ENCODE measurements at places on chromosomes 3 and 15.

- no peak for DNase-seq
Measured at GRCh38 chr15:66288551-66289185, 4.7 kb upstream of the DIS3L start.

DNA sequence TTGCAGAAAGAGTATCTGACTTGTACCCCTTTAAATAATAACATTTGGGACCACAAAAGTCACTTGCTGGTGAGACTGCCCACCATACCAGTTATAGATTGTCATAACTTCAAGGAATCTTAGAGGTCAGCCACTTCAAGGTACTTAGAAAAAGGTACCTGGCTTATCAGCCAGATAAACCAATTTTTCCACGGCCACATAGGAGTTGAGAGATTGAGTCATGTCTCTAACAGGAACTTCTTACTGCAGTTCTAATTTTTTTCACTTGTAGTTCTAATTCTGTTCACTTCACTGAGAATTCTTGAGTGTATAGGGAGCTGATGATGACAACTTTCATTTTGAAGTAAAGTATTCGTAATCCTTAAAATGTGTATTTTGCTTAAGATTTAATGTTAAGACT is 317.1 kb upstream of the CBLB start:
- no peak for DNase-seq

GRCh38 chr3:43512754-43513404 is 108.9 kb downstream of the ANO10 start:
- no peak for DNase-seq

GRCh38 chr3:140128217-140128616 is 193.2 kb downstream of the CLSTN2 start:
- DNase-seq = no peak

DNA sequence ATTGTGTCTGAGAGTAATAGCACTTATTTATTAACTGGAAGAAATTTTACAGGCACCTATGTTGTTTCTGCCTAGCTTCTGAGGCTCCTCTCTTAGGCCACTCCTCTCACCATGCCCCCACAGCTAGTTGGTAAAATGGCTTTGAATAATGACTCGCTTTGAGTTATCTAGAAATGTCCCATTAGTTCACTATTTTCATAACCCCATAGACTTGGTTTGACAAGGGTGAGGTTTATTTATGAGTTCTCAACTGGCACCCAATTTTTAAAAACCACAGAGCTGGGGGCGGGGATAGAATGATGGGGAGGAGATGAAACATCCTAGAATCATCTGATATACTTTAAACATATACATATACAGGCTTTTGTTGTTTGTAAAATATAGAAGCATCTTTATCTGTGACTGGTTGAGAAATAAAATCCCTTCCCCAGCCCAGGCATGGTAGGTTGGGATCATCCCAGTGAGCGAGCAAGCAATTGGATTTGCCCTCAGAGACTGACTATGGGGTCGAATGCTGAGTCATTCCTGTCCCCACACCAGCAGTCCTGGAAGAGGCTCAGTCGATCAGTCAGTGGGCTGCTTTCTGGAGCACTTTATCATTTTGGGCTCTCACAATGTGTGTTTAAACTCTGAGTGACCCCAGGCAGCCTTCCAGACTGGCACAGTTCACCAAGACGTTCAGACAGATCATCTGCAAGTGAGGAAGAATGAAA is 60.2 kb upstream of the TSEN2 start:
- no peak for DNase-seq

DNA sequence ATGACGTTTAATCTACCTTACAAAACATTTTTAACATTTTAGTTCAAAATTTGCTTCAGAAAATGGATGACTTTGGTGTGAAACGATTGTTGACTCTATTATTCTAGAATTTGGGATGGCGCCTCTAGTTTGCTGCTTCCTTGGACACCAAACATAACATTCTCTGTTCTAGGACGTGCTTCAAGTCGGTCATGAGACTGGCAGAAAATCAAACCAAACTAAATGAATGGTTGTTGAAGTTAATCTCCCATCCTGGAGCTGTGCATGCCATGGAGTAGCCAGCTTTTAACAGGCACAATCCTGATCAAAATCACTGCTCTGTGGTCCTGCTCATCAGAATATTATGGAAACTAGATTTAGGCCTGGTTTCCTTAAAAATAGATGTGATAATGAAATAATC is 9.6 kb upstream of the LRRFIP2 start:
- DNase-seq = peak; percentile 90
